ENCODE measurements at places on chromosomes 12 and 14.

DNA sequence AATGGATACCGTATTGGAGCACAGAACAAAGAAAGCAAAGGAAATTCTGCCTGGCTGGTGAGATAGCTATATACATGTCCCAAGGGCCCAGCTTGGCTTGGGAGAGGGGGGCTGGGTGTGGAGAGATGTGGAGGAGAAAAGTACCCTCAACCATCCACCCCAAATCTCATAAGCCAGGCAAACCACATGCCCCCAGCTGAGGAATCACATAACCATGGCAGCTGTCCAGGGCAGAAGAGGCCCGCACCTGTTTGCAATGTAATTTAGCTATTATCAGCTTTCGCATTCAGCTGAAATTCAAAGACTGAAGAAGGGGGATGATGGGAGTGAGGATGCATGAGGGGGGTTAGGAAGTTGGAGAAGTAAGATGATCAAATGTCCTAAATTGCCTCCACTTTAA is 196.1 kb downstream of the TBX5 start:
- DNase-seq: no peak

DNA sequence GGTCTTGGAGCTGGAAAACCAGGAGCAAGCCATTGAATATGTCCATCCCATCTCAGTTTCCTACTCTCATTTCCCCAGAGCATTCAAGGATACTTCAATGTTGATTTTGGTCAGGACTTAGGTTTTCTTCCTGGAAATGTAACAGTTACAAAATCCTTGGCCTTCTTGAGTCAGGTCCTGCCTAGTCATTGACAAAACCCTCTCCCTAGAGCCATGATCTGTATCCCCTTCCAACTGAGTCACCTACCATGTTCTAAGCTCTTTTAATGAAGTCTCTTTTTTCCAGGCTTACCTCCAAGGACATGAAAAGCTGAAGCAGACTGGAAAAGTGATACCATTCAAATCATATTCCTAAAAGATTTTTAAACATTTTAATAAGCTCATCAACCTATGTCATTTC is 549.2 kb downstream of the GALC start:
- no peak for DNase-seq

GRCh38 chr14:100683578-100683977 is 43.1 kb upstream of the DLK1 start:
- no peak for DNase-seq

DNA sequence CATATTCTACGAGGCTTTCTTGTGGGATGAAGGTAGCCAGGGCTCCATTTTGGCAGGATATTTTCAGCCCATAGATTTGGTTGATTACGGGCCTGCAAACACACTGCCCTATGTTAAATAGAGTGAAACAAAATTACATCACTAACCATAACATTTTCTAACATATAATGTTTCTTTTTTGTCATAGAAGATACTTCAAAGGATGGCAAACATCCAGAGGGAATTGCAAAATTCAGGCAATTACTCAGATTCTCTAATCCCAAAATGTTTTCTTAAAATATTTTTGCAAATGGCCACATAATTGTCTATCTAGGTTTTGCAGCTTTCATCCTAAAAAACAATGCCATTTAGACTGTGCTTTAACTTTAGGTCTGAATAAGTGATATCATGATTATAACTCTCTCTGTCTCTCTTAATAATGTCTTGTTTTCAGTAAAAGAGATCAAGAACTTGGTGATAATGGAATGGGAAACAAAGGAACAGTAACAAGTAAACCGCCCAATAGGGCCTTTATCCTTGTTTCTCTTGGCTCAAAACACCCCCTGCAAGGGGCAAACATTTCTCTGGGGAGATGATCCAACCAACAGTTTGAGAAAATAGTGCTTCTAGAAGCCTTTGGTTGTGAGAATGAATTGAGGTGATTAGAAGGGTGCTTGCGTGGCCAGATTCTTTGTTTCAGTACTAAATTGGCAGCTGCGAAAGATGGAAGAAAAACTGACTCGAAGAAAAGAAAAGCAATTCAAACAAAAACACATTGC is 54.4 kb upstream of the BTG1 start:
- no peak for DNase-seq

- no peak for DNase-seq
Measured at GRCh38 chr12:80235944-80236343, 136.6 kb downstream of the OTOGL start.

DNA sequence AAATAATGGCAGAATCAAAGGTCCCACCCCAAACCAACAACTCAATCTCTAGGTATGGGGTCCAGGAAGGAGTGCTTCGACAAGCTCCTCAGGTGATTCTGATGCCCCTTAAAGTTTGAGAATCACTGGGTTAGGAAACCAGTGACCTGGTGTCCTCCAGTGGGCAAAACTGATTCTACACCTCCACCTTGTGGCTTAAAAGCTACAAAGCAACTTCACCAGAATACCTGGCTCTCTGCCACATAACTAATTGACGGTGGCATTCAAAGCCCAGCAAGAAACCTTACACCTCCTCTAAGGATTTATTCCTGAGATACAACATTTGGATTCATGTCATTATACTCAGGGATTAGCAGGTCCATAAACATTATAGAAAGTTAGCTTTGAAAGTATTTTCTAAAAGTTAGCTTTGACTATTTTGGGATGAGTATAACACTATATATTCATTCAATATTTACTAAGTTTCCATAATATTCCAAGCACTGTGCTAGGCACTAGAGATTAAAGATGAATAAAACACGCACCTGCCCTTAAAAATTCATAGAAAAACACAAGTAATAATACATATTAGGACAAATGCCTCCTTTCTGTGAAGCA is 45.4 kb downstream of the DCAF5 start:
- DNase-seq: peak; percentile 5

DNA sequence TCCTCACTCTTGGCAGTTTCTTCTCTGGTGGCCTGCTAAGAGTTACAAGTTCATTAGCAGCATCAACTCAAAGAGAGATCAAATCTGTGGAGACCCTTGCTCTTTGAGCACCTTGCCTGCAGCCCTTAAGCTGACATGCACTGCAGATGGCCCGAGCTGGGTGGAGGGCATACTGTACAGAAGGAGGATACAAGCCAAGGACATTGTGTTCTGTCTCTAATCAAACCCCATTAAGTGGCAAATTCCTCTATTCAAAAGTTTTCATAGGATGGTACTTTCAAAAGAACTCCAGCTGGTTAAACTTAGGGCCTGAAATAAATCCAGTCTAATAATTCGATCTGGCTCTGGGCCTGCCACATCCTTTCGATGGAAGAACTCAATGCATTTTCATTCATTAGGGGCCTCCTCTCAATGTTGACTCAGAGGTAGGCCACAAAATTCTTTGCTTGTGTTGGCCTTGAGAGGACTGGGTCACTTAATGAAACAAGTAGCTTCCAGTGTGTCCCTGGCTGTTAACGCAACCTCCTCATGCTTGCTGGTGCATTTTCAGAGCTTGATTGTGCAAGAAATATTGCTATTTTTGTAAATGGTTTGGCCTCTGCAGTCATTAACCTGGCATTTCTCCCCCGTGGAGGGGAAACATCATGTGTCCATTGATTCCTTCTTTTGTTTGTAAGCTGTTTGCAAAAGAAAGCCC is 318.2 kb downstream of the NUAK1 start:
- no peak for DNase-seq

DNA sequence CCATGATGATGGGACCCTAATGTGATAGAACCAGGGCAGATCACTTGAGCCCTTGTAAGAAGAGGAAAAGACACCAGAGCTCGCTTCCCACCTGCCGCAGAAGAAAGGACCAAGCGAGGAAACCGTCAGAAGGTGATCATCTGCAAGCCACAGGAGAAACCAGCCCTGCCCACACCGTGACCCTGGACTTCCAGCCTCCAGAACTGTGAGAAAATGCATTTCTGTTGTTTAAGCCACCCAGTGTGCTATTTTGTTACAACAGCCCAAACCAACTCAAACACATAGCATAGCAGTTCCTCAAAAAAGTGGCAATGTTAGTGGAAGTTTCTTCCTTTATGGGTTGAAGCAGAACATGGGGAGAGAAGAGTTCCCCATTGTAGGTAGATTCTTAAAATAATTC is 107.9 kb upstream of the BCL2L14 start:
- DNase-seq: no peak

DNA sequence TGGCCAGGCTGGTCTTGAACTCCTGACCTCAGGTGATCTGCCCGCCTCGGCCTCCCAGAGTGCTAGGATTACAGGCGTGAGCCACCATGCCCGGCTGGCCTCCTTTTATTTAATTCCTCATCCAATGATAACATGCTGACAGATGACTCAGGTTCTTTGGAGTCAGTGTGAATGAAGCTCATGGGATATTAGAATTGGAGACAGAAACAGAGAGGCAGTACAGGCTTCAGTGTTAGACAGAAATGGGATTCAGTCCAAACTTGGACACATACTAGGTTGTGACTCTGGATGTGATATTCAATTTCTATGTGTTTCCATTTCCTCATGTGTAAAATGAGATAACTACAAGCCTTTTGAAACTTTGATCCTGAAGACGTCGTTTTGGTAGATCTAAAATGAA is 47.3 kb downstream of the PDE3A start:
- DNase-seq: no peak

GRCh38 chr14:62654641-62655040 is 390.6 kb downstream of the KCNH5 start:
- no peak for DNase-seq

DNA sequence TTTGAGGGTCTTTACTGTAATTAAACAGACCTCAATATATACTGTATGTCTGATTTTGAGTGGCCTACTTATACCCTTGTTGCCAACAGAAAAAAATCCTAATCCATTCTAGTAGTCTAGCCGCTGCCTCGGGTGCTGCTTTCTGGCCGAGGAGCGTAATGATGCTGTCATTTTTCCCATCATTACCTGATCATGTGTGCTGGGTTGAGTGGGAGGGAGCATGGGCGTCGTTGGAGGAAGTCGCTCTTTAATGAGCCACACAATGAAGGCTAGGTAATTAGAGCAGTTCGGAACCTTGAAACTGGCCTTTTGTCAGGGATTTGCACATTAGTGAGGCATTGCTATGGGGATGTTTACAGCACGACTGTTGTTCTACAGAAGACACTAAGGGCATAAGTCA is 76.1 kb upstream of the RFX4 start:
- no peak for DNase-seq

DNA sequence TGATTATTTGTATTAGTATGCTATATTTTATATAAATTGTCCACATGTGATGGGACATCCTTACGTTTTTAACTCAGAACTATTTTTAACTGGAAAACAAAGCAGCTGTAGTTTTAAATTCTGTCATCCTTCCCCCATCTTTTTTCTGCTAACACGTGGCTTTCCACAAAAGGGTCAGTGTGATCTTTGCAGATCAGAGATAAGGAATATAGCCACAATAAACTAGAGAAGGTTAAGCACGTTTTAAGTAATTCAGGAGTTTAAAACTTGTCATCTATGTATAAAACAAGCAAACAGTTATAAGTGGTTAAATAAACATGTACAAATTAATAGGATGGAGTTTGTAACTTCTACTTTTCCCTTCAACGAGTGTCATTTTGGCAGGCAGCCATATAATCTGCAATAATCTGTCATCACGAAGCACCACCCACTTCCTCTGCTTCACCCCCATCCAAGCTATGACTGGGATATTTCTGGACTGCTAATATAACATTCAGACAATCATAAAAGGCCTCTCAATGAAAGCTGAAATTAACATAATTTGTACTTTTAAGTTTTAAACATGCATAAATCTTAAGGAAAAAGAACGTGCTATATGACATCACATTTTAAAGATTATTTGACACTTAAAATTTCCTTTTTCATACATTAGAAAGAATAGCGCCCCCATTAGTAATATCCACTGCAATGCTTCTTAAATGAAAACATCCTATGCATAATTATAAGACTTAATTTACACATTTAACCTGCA is 15.3 kb downstream of the TAOK3 start:
- DNase-seq: peak; percentile 41

DNA sequence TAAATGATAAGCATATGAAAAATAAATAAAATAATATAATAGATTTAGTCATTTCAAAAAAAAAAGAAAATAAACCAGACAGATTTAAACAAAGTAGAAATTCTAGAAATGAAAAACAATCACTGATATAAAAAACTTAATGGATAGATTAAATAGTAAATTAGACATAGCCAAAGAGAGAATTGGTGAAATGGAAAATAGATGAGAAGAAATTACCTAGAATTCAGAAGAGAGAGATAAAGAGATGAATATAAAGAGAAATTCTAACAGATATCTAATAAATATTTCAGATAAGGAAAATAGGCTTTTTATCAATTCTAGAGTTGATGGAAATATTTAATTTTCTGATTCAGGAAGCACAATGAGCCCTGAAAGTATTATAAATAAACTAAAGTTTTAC is 123.1 kb downstream of the PRIMA1 start:
- no peak for DNase-seq

GRCh38 chr12:112870267-112870980 is 36.3 kb upstream of the OAS1 start:
- peak; percentile 29 for DNase-seq

- DNase-seq: no peak
Measured at GRCh38 chr14:76181546-76181945, 29.8 kb downstream of the GPATCH2L start.

DNA sequence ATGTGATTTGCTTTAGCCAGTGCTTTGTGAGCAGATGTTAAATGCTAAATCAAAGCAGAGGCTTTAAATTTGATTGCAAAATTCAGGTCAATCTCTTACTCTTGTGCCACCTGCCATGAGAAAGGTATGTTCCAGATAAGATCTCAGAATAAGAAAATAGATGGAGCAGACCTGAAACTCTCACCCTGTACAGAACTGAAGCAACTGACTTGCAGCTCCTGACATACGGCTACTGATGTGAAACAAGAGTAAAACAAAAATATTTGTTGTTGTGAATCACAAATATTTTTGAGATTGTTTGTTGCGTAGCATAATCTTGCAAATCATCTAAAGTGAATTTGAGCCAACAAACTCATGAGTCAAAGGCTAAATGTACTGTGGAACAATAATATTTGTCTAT is 3.5 kb upstream of the OSBPL8 start:
- DNase-seq: no peak

DNA sequence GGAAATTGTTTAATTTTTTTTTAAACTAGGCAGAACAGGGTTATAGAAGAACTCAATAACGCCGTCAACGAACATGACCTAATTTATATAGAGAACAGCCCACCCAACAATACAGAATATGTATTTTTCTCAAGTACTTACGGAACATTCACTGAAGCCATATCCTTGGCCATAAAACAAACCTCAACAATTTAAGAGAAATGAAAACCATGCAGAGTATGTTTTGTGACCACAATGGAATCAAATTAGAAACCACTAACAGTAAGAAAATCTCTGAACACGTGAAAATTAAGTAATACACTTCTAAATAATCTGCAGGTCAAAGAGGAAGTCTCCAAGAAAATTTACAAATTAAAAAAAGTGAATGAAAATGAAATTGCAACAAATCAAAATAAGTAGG is 9.4 kb downstream of the SART3 start:
- no peak for DNase-seq

GRCh38 chr14:77985211-77985615 is 185.0 kb upstream of the NRXN3 start:
- DNase-seq: no peak

GRCh38 chr12:27967551-27968054 is 4.9 kb downstream of the PTHLH start:
- DNase-seq: no peak

- DNase-seq: no peak
Measured at GRCh38 chr14:77154421-77154820, 12.8 kb upstream of the ZDHHC22 start.

GRCh38 chr14:90630171-90630806 is 185.9 kb downstream of the TTC7B start:
- DNase-seq: no peak

Data from stimulated activated naive B cell treated with anti-CD40 and anti-IgM and Interleukin-4, amounts not matched to agents 10 μg/mL and 1 μg/mL and 100 μg/mL, for 72 hours (primary cell).